ENCODE measurements at places on chromosomes 11 and 22.

DNA sequence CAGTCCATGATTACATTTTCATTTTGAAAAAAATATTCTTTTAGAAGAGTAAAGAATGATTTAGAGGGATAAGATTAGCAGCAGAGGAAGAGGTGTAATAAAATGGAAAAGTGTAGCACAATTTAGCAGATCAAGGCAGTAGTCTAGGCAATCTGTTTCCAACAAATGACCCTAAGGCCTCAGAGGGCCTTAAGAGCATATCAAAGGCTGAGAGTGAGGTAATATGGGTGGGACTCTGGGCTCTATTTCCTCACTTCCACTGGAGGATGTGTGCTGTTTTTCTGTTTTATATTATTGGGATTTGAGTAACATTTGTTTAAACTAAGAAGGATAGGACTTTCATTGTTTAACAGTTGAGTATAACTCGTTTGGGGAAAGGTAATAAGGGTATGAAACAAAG lies 28.8 kb downstream of the CCDC81 start:
- no peak for DNase-seq

GRCh38 chr22:36901411-36902142 lies 11.9 kb upstream of the CSF2RB start:
- DNase-seq: no peak

DNA sequence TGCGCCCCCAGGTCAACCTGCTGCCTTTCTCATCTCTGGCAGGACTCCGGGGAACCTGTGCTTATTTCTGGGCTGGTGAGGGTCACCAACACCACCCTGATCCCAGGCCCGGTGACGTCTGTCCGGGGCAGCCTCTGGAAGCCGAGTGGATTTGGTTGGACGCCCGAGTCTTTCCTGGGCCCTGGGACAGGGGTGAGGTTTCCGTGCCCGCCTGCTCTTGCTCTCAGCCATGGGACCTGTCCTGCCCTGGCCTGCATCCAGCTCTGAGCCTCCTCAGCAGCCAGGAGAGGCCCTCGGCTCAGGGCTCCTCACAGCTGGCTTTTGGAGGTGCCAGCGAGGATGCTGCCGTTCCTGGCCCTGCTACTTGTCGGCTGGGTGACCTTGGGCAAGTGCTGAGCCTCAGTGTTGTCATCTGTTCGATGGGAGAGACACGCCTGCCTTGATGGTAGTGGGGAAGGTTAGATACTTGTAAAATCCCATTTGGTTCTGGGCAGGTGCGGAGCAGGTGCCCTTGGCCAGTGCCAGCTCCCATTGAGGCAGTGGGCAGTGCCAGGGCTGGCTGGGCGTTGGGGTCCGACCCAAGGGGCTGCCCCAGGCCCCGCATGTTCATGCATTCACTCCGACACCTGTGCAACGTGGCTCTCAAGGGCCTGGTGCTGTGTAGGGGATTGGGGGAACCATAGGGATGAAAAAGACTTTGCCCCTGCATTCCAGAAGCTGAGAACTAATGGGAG lies 58.9 kb upstream of the THY1 start:
- no peak for DNase-seq

GRCh38 chr22:45459235-45459634 lies 43.4 kb upstream of the FBLN1 start:
- no peak for DNase-seq

DNA sequence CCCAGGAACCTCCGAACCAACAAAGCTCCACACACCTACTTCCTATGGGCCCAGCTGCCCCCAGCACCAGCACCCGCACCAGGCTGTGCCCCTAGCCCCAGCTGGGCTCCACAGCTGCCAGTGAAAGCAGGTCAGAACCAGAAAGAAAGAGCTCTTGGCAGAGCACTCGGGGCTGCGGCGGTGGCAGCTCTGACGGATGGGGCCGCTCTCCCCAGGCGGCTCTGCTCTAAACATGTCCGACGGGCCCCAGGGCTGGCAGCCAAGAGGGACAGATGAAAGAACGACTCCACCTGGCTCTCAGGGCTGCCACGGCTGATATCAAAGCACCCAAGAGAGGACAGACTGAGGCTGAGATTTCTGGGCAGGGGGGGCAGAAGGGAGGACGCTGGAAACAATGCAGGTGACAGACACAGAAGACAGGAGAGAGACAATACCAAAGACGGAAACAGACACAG lies 25.7 kb downstream of the LRFN4 start:
- DNase-seq: no peak

DNA sequence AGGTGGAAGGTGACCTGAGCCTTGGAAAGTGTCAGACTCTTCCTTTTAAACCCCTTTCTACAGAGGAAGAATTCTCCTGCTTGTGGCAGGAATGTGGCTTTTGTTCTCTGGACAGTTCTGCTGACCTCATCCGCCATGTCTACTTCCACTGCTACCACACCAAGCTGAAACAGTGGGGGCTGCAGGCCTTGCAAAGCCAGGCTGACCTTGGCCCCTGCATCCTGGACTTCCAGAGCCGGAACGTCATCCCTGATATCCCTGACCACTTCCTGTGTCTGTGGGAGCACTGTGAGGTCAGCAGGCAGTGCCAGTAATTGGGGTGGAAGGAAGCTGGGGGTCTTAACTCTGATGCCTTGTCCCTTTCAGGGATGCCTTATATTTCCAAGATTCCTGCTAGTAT lies 9.3 kb downstream of the HINFP start:
- no peak for DNase-seq

- no peak for DNase-seq
Measured at GRCh38 chr22:48857202-48857805, 970.4 kb downstream of the BRD1 start.

DNA sequence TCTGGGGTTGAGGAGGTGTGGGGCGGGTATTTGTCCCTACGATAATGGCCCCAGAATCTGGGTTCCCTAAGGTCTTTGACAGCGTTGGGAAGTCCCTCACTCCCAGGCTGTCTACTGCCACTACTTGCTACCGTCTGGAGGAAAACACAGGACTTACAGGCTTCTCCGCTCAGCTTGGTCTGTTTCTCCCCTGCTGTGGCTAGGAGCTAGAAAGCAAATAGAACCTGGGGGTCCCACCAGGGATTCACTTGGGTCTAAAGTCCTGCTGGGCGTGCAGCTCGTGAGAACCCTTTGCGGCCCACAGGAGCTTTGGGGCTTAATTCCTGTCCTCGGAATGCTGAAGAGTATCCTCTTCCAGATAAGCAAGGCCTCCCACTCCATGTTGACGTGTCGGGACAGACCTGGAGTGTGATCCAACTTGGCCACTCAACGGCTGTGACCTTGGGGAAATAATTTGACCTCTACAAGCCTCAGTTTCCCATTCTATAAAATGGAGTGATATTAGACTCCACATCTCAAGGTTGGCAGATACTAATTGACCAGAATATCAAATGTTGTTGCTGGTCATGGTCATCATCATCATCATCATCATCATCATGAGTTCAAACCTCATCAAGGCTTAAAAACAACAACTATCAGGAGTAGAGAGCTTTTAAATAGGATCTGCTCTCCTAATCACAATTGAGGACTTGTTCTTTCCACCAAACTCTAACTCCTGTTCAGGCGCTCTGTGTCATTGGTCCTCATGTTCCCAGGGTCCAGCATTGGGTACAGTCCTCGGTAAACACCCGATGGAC lies 1.7 kb upstream of the MYBPC3 start:
- DNase-seq: no peak

DNA sequence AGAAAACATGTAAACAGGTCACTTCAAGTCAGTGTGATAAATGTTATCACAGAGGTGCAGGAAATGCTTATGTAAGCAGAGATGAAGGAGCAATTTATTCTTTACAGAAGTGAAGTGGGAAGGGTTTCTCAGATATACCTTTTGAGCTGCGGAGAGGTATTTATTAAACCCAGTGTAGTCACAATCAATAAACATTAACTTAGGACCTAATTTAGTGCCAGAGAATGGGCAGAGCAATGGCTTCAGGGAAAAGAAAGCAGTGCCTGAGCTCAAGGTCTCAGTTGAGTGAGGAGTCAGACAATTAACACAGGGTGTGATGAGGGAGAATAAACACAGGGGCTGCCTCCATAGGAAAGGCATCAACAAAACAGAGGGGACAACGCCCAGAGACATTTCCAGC lies 1.9 kb downstream of the MS4A5 start:
- no peak for DNase-seq

- no peak for DNase-seq
Measured at GRCh38 chr11:94031625-94032024, 10.5 kb downstream of the HEPHL1 start.

GRCh38 chr11:94694309-94695060 lies 73.7 kb upstream of the AMOTL1 start:
- DNase-seq: no peak

DNA sequence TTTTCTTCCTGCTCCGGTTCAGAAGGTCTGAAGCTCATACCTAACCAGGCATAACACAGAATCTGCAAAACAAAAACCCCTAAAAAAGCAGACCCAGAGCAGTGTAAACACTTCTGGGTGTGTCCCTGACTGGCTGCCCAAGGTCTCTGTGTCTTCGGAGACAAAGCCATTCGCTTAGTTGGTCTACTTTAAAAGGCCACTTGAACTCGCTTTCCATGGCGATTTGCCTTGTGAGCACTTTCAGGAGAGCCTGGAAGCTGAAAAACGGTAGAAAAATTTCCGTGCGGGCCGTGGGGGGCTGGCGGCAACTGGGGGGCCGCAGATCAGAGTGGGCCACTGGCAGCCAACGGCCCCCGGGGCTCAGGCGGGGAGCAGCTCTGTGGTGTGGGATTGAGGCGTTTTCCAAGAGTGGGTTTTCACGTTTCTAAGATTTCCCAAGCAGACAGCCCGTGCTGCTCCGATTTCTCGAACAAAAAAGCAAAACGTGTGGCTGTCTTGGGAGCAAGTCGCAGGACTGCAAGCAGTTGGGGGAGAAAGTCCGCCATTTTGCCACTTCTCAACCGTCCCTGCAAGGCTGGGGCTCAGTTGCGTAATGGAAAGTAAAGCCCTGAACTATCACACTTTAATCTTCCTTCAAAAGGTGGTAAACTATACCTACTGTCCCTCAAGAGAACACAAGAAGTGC lies 661 bp upstream of the MALAT1 start:
- DNase-seq: peak; percentile 86

DNA sequence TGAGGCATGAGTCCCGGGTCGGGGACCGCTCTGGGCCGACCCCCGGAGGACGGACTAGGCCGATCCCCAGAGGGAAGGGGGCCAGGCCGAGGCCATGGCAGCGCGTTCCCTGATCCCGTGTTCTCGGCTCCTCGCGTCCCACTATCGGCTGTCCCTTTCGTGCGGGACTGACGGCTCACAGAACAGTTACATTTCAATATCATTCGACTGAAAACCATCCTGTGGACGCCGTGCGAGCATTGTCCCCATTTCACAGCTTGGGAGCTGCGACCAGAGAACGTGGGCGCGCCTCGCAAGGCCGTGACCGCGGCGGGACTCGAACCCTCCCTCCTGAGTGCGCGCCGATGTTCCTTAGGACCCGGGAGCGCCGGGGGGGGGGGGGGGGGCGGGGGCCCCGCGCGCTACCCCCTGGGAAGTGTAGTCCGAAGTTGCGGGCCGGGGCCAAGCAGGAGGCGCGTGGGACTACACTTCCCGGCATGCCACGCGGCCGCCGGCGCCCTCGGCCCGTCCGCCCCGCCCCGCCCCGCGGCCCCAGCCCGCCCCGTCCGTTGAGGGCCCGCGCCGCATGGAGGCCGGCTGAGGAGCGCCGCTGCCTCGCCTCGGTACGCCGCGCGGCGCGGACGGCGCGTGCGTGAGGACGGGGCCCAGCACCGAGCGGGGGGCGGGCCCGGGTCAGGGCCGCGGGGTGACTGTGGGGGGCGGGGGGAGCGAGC lies at the start of gene TRABD:
Gene TRABD (plus strand): TSS at position 539 of the 713 bp plus-strand sequence. CDS start 7,148 bp downstream, outside the sequence.
- DNase-seq: peak; percentile 81

- DNase-seq: no peak
Measured at GRCh38 chr11:1508986-1509385, 22.4 kb upstream of the MOB2 start.

GRCh38 chr22:44094751-44095302 lies 70.7 kb downstream of the PARVB start:
- DNase-seq: no peak

Data from CD8-positive, alpha-beta T cell (primary cell).